Heart left ventricle (tissue), 16 donors: ENCODE measurements at places on chromosomes 2 and 18. TPM values are rescaled to one million over a fixed set of nuclear protein-coding genes. Genes with fewer than 3 reads are reported as not detected.

The DCDC2C gene
- not detected for total RNA-seq

DNA sequence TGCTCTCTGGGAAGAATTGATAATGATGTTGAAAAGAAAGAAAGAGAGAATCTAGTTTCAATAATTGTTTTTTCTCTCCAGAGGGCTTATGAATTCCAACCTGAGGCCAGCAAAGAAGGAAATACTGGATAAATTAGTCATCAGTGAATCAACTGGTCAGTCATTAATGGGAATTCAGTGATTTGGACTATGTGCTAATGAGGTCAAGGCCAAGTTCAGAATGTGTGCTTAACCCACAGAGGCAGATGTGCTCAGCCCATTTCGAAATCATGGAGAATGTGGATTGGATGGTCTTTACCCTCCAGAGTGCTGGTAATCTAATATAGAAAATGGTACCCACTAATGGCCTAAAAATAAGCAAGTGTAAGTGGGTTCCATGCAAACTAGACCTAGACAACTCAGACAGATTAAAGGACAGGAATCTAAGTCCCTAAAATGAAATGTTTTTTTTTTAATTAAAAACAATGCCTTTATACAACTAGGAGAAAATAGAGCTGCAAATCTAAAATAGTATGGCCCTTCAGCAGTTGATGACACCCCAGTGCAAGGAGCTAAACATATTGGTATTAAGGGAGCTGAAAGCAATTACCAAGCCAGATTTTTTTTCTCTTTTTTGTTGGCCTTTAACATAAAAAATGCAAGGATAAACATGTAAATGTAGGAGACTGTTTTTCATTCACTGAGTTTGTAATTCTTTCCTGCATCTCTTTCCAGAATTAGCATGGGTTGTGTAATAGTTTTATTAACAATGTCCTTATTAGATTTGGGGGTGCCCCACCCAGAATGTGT lies 296.9 kb downstream of the SATB2 start:
- H3K4me1 ChIP-seq: no peaks in the 10 kb centered on the region
- H3K27ac ChIP-seq: no peak overlapping the region
- no peaks in the 10 kb centered on the region for H3K27me3 ChIP-seq
- no peak overlapping the region for H3K4me3 ChIP-seq
- no peak for DNase-seq
- H3K36me3 ChIP-seq: no peaks in the 10 kb centered on the region

DNA sequence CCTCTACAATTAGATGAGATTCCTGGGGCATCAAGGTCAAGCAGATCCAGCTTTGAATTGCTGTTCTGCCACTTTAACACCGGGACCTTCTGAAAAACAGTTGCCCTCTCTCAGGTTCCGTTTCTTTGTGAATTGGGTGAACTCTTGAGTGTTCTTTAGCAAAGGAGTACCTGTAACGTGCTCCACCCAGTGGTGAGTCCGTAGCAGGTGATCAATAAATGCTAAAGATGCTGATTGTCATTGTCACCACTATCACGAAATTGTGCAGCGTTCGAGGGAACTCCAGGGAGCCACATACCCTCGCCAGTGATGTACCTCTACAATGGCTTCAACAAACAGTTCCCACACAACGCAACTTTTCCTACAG lies 81.9 kb downstream of the TCF7L1 start:
- DNase-seq: no peak
- H3K4me1 ChIP-seq: peaks cover 44% of the 10 kb centered on the region
- H3K27ac ChIP-seq: no peak overlapping the region
- no peak overlapping the region for H3K4me3 ChIP-seq

DNA sequence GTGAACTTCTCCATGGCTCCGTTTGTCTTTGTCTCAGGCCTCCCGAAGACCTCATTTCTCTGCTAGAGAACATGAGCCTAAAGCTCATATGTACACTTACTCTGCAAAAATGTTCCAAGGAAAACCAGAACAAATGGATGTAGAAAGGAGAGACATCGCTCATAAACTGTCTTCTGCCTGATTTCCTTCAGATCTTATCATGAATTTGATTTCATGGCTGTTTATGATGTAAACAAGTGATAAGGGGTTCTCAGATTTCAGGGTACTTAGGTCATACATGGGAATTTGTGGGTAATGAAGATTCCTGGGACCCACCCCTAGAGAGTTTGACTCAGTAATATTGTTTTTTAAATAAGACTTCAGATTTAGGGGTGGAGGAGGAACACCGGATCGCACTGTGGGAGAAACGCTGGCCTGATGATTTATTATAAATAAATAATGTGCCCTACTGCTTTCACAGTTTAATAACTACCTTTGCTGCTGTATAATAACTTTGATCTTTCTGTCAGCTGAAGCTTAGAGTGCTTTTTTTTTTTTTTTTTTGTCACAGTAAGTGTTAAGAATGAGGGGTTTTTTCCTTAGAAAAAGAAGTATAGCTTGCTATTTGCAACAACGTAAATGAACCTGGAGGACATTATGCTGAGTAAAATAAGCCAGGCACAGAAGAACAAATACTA lies 14.9 kb downstream of the AOX1 start:
- no peak for DNase-seq
- H3K4me3 ChIP-seq: no peak overlapping the region
- H3K4me1 ChIP-seq: no peaks in the 10 kb centered on the region
- no peaks in the 10 kb centered on the region for H3K27me3 ChIP-seq
- no peaks in the 10 kb centered on the region for H3K36me3 ChIP-seq

- H3K4me1 ChIP-seq: no peaks in the 10 kb centered on the region
- no peak for DNase-seq
- H3K36me3 ChIP-seq: no peaks in the 10 kb centered on the region
Measured at GRCh38 chr2:231306791-231307393, 88.6 kb upstream of the B3GNT7 start.
